ENCODE measurements at places on chromosomes 1 and 21.

GRCh38 chr1:183913567-183913993, 108.7 kb downstream of the RGL1 start:
- DNase-seq, result no peak

GRCh38 chr1:34694383-34694782, 60.5 kb upstream of the GJB5 start:
- no peak for DNase-seq

- no peak for DNase-seq
Measured at GRCh38 chr1:232905331-232906034, 44.9 kb upstream of the NTPCR start.

DNA sequence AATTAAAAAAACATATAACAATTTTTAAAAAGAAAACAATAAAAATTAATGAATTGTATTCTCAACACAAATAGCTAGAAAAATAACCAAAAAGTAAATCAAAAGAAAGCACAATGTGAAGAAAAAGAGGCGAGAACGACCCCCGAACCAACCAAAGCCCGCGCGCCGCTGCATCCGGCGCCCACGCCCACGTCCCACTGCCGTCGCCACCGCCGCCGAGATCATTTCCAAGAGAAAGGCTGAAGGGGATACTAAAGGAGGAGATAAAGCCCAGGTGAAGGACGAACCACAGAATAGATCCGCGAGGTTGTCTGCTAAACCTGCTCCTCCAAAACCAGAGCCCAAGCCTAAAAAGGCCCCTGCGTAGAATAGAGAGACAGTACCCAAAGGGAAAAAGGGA, 11.8 kb upstream of the ABCB10 start:
- no peak for DNase-seq

DNA sequence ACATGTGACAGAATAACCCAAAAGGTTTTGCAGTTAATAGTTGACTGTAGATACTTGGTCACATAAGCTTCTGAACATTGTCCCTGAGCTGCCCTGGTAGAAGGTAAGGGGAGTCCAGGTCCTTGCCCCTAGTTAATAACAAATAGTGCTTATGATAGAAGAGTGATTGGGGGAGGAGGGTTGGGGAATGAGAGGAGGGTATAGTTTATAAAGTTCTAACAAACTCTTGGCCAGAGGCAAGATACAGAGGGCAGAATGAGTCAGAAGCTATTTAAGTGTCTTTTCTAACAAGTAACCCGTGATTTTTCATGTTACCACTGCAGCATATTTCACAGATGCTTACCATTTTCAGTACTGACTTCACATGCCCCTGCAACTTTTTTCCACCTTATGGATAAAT, 26.7 kb upstream of the MYOCOS start:
- DNase-seq, result no peak

GRCh38 chr1:236759252-236759859, 35.7 kb upstream of the MTR start:
- DNase-seq, result no peak

- no peak for DNase-seq
Measured at GRCh38 chr1:72280711-72281110, 1.6 kb downstream of the NEGR1 start.

DNA sequence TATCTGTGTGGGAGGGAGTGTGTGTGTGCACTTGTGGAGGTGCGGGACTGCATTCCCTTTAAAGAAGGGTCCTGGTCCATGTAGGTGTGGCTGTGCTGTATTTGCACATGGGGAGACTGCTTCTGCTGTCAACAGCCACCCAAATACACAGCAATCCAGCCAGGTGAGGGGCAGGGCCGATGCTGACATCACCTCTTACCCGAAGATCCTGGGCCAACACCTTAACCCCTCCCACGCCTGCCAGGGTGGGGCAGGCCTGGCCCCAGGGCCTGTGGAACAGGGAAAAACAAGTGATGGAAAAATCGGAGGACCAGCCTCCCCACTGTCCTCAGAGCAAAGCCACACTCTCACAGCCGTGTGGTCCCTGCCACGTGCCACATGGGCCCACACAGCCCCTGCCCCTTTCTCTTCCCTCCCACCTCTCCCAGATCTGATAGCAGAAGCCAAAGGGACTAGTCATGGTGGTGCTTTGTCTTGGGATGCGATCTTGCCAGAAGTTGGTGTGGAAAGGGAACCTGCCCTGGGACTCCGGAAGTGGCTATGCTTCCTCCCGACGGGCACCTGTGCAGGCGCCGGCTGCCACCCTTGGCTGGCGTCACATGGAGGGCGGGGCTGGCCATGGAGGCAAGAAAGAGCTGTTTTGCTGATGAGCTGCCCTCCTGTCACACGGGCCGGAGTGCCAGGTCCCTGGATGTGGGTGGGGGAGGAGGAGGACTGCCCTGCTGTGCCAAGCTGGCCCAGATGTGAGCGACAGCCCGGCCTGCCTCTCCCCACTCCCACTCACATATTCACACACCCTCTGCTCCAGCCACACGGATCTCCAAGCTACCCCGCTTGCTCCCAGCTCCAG, 7.8 kb upstream of the CASZ1 start:
- DNase-seq, result no peak

DNA sequence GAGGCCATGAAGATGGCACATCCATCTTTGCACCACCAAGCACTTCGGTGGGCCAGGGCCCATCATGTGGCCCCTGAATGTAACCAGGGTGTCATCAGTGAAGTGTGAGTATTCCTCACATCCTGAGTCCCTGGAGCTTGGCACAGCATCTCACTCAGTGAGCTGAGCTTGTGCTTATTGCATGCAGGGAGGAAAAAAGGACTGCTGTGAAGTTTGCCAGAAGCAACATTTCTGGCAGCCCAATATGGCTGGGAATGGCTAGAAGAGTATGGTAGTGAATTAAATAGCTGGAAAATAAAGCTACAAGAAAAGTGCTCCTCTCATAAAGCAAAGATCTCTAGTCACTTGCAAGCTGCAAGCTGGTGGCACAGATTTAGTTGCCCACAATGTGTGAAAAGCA, 109.3 kb downstream of the TNFSF18 start:
- DNase-seq, result no peak

DNA sequence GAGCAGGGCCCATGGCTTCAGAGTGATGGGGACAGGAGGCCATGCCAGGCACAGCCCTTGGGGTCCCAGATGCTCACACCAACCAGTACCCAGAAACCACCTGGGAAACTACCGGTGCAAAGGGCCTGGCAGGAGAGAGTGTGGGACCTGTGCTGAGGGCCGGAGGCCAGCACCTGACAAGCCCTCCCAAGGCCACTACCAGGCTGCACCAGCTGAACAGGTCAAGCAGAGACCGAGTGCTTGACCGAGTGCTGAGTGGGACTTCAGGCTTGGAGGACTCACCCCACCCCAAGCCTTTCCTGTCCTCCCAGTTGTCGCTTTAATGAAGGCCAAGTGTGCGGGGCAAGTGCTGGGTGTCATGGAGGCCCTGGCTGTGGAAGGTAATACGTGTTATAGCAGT, 36.5 kb downstream of the SNAP47 start:
- no peak for DNase-seq

GRCh38 chr1:184160236-184160635, 108.7 kb downstream of the TSEN15 start:
- DNase-seq, result no peak

- DNase-seq, result no peak
Measured at GRCh38 chr1:159987186-159987585, 33.1 kb upstream of the SLAMF9 start.

DNA sequence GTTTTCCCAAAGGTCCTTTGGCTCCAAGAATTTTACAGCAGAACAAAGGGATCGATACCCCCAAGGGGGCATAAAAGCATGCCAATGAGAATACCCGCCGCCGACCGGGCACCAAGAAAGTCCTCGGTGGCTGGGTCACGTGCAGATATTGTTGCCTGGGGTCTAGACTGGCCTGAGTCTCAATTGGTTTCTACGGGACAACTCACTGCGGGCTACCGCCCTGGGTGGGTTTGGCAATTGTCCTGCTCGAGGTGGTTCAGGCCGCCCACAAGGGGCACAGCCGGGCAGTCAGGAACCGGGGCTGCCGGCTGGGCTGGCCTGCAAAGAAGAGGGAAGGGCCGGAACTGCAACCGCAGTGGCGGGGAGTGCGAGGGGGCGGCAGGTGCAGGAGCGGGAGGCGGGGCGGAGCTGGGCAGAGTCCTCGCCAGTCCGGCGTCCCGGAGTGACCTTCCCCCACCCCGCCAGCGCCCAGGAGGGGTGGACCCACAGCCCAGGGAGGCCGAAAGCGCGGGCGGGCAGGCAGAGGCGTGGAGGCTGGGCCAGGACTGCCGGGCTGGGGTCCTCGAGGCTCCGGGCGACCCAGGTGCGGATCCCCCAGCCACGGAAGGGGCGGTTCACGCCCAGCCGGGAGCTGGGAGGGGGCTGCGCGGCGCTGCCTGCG, 926 bp upstream of the ATP1B1 start:
- DNase-seq, result peak; percentile 22

DNA sequence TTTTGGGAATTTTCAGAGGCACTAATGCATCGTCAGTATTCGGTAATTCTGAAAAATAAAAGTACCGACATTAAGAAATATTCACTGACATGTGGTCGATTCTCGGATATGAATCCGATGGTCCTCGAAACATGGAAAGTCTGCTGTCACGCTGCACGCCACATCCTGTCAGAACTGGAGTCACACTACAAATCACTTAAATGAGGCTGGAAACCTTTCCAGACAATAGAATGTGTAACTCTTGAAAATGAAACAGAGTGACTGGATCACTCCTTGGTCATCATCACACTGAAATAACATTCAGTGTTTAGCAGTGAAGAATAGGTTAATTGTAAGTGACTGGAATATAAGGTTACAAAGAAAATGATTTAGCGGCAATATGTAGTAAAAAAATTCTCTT, 620.1 kb upstream of the ADAMTS5 start:
- DNase-seq, result no peak

DNA sequence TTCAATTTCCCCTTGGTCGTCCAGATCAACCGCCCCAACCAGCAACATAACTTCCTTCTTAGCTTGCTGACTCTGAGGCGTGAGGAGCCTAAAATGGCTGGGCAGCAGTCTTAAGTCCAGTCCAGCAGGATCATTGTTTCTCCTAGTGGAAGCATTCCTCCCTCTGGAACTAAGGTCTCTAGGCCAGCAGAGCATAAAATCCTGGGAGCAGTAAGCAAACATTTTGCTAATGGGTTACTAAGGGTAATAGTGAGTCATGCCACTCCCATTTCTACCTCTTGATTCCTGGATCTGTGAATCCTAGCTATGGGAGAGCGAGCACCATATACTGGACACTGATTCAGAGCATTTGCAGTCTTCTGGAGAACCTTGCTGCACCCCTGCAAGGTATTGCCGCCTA, 59.9 kb downstream of the ADSS2 start:
- DNase-seq, result no peak

DNA sequence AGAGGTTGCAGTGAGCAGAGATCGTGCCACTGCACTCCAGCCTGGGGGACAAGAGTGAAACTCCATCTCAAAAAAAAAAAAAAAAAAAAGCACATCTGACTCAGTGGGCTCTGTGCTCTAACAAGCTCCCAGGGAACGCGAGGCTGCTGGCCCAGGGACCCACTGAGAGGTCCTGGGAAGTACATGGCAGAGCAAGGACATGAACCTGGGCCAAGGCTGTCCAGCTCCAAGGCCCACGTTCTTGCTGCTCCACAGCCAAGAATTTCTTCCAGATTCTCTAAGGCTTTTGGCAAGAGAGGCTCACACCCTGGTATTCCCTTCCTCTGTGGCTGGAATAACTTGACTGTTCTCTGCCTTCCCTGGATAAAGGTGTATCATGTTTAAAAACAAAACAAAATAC, 15.4 kb upstream of the AGTRAP start:
- no peak for DNase-seq

- DNase-seq, result no peak
Measured at GRCh38 chr1:179807291-179807690, 64.2 kb downstream of the FAM163A start.

- no peak for DNase-seq
Measured at GRCh38 chr1:33715195-33715811, 148.6 kb upstream of the HMGB4 start.

GRCh38 chr1:22708777-22709176, 1.9 kb upstream of the EPHB2 start:
- DNase-seq, result no peak

- DNase-seq, result no peak
Measured at GRCh38 chr1:178961868-178962267, 63.8 kb upstream of the FAM20B start.

GRCh38 chr1:92442351-92442750, 44.4 kb downstream of the GFI1 start:
- no peak for DNase-seq

DNA sequence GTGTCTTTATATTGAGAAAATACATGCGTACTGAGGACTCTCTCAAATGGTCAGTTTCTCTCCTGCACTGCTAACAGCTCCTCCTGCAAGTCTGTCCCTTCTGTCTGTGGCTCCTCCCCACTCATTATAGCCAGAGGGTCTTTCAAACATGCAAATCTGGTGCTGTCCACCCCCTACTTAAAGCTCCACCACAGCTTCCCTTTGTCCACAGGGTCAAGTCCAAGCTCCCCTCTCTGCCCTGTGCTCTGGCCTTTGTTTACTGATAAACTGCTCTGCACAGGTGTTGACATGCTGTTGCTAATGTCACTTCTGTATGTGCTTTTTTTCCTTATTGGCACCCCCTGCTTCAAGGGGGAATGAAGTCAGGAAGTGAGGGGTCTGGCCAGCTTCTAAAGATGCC, 47.7 kb upstream of the GPR37L1 start:
- no peak for DNase-seq

DNA sequence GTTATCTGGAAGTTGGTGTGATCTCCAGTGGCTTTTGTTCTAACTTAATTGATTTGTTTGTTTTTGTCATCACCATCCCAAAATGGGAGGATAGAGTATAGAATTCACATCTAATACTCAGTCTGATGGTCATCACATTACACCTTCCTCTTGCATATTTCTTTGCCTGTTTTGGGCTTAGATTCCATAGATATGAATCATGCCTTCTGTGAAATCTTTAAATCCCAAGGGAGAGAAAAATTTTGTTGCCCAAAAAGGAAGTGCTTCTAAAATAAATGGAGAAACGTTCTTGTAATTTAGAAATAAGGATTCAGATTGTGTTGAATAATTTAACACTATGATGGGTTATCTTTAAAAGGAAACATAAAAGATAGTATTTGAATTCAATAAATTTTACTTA, 446.0 kb upstream of the LRRC7 start:
- no peak for DNase-seq

DNA sequence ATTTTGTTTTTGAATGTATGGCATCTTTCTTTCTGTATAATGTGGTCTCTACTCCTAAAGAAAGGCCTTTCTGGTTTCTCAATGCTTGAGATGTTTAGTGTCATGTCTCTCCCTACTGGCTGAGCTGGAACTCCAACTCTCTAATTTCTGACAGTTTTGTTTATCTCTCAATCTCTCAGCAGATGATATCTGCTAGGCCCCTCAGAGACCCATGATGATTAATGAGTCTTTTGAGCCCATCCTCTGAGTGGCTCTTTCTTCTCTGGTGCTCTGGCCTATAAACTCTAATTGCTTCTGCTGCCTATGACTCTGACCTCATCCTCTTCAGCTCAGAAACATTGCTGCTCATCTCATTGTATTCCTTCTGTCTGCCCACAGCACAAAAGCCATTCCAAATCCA, 46.6 kb downstream of the CRB1 start:
- DNase-seq, result no peak
